ENCODE measurements at places on chromosomes 11 and 22.

DNA sequence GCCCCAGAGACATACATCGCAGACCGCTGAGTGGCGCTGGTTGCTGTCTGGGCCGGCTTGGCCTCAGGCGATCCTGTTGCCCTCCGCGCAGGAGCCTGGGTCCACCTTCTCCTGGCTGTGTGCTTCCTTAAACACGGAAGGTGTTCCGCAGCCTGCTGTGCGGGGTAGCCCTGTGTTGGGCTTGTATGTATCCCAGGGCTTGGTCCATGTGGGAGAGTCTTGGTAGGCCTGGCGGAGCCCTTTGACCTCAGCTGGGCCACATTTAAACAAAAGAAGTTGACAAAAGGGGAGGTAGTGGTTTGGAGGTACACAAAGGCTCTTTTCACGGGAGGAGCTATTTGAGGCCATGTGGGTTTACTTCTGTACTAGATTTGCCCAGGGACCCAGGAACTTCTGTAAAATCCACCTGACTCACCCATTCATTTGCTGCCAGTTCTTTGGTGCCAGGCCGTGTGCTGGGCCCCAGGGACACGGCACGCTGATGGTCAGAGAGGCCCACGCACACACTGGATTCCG, 11.0 kb upstream of the GRAMD4 start:
- DNase-seq, result no peak

DNA sequence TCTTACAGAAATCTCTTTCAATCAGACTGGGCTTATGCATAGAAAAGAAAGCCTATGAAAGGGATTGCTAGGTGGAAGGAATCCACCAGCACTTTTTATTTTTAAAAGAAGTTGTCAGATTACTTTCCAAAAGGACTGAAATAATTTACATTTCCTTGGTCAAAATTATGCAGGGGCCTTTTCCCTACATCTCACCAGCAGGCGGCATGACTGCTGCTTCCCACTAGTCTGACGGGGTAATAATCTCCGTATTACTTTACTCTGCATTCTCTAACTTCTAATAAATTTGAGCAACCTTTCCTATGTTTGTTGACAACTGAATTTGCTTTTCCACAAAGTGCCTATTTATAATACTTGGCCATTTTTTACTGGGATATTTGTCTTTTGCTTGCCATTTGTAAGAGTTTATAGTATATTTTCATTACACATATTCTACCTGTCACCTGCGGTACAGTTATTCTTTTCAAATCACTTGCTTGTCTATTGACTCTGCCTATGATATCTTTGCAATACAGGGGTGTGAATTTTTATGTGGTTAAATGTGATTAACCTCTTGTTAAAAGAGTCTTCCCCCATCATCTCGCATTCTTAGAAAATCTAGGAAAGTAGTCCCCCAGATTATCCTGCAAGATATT, 51.9 kb upstream of the USP47 start:
- no peak for DNase-seq

GRCh38 chr11:100682247-100682969, 4.7 kb upstream of the ARHGAP42 start:
- DNase-seq, result no peak

DNA sequence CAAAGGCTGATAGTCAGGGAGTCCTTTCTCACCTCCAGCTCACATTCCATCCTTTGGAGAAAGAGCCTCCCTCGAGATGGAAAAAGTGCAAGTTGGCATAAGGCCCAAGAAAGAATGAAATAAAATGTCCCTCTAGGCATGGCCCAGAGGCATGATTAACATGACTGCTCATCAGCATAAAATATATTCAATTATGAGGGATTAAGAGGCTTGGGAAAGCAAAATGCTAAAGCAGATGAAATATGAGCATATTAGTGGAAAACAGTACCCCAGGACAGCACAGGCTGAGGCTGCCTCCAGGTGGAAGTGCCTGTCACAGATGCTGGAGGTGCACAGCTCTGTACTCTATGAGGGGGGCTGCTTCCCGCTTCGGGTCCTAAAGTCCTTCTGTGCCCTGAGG, 347.8 kb upstream of the PLET1 start:
- DNase-seq, result no peak

- no peak for DNase-seq
Observed at GRCh38 chr11:62149986-62150886, 26.4 kb downstream of the INCENP start.

GRCh38 chr11:34599406-34599945, 21.4 kb upstream of the EHF start:
- no peak for DNase-seq

Data from right lung (tissue), 10 donors.